ENCODE measurements at places on chromosomes 6 and 20. TPM values are rescaled to one million over a fixed set of nuclear protein-coding genes. Genes with fewer than 3 reads are reported as not detected.

WRNIP1 gene
- 47.5 TPM for total RNA-seq

DEFB124 gene
- not detected for total RNA-seq

TRAM2 gene
- total RNA-seq: 2.1 TPM

PDE7B gene
- 10.7 TPM for total RNA-seq

DAAM2 gene
- total RNA-seq: not detected

PTK6 gene
- total RNA-seq: 0.16 TPM

MUC21 gene
- not detected for total RNA-seq

OPRM1 gene
- not detected for total RNA-seq

SYCP2 gene
- 4.8 TPM for total RNA-seq

TLDC2 gene
- total RNA-seq: not detected

LTA gene
- 1,021 TPM for total RNA-seq

CALHM6 gene
- 29.2 TPM for total RNA-seq

GRCh38 chr20:17369506-17369905, 142.7 kb downstream of the PCSK2 start:
- H3K4me1 ChIP-seq: no peaks in the 10 kb centered on the region
- no peak for DNase-seq
- H3K4me3 ChIP-seq: no peak overlapping the region
- H3K27ac ChIP-seq: no peak overlapping the region
- H3K27me3 ChIP-seq: no peaks in the 10 kb centered on the region

GRCh38 chr6:85460154-85460920, 10.5 kb downstream of the NT5E start:
- H3K4me3 ChIP-seq: no peak overlapping the region
- no peaks in the 10 kb centered on the region for H3K27me3 ChIP-seq
- peak overlapping the region; percentile 89 for H3K27ac ChIP-seq
- peaks cover 98% of the 10 kb centered on the region for H3K4me1 ChIP-seq

DNA sequence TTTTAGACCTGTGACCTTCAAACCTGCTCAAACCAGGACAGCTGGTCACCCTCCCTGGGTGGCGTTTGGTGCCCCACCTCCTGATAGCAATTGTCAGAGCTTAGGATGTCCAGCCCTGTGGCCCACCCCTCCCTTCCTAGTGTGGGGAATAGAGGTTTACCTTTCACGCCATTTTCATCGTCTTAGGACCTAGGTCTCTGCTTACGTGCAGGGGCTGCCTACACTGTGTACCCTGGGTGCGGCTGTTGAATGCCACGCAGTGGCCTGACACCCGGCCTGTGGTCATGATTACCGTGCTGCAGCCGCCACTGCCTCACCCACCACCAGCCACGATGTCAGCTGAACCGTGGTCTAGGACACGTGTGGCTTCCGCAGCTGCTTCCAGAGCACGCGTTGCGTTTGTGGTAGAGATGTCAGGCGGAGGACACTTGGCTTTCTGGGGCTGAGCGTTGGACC, 157.3 kb downstream of the DTNBP1 start:
- no peaks in the 10 kb centered on the region for H3K27me3 ChIP-seq
- no peak overlapping the region for H3K27ac ChIP-seq
- no peak for DNase-seq
- H3K36me3 ChIP-seq: peaks cover 50% of the 10 kb centered on the region
- H3K4me1 ChIP-seq: peaks cover 5% of the 10 kb centered on the region

DNA sequence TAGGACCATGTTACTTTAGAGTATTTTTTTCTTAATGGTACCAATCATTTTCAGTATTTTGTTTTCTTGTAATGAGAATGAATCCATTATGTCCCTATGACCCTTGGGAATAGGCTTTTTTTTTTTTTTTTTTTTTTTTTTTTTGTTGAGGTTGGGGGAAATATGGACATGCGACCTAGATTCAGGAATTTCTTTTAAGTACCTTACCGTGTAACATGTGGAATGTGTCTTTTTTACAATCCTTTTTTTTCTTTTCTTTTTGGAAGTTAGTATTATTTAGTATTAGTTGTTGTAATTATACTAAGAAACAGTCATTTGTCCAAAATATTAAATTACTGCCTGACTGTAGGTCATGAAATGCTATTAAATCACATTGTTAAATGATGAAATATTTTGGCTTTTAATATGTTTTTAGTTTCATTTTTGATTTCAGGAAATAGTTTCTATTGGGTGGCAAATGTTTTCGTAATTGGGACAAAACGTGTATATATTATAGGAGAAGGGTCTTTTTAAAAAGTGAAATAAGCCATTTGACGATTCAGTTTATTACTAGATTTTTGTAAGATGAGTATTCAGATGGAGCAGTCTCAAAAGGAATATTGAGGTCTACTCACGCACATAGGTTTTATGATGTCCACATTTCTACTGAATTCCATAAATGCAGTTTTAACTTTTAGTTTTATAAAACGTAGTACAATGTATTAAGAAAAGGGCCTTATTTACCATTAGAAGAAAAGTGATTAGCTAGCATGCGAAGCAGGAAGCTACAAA, 4.9 kb downstream of the ARID1B start:
- peaks cover 53% of the 10 kb centered on the region for H3K4me1 ChIP-seq
- H3K27me3 ChIP-seq: no peaks in the 10 kb centered on the region
- H3K27ac ChIP-seq: peak overlapping the region; percentile 56
- H3K4me3 ChIP-seq: peak overlapping the region; percentile 84

DNA sequence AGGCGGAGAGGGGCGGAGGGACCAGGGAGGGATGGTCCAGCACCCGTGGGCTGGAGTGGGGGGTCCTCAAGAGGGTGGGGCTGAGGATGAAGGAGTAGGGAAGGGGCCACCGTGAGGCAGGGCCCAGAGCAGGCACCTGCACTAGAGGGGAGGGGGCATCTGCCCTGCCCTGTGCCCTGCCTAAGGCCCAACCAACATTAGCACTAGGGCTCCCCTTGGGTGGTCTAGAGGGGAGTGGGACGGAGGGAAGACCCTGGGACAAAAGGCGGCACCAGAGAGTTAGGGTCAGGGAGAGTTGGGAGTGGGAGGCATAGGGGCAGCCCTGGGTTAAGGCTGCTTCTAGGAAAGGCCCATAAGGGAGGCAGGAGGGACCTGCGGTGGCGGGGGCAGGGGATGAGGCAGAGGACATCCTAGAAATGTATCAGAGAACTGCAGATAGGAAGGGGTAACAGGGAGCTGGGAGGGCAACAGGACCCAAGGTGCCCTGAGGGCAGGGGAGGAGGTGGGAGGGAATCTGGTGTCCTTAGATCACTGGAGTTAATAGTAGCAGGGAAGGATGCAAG, 24.5 kb downstream of the HLA-F start:
- peaks cover 14% of the 10 kb centered on the region for H3K36me3 ChIP-seq
- no peak for DNase-seq
- peak overlapping the region; percentile 100 for H3K4me3 ChIP-seq
- no peak overlapping the region for H3K27ac ChIP-seq

DNA sequence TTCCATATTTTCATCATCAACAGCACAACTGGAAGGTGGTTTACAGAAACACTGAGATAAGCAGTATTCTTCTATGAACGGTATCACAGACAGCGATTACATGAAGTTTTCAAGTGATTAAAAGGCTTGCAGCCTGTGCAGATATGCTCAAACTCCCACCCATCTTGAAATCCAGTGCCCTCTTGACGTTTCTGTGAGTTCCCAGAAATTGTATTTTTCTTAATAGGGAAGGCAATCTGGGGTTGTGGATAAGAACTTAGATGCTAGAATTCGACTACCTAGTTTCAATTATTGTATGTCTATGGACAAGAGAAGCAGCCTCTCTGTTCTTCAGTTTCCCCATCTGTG, 290.3 kb downstream of the ZNF217 start:
- H3K36me3 ChIP-seq: no peaks in the 10 kb centered on the region
- no peak overlapping the region for H3K27ac ChIP-seq
- no peaks in the 10 kb centered on the region for H3K4me1 ChIP-seq
- H3K27me3 ChIP-seq: no peaks in the 10 kb centered on the region
- DNase-seq: no peak
- no peak overlapping the region for H3K4me3 ChIP-seq

GRCh38 chr6:14066782-14067406, 50.7 kb upstream of the CD83 start:
- H3K27me3 ChIP-seq: peaks cover 11% of the 10 kb centered on the region
- DNase-seq: no peak
- peak overlapping the region; percentile 32 for H3K4me3 ChIP-seq

GRCh38 chr20:37565134-37565811, 37.6 kb upstream of the BLCAP start:
- no peaks in the 10 kb centered on the region for H3K4me1 ChIP-seq
- H3K4me3 ChIP-seq: no peak overlapping the region
- no peaks in the 10 kb centered on the region for H3K36me3 ChIP-seq
- peaks cover 36% of the 10 kb centered on the region for H3K27me3 ChIP-seq
- no peak for DNase-seq

DNA sequence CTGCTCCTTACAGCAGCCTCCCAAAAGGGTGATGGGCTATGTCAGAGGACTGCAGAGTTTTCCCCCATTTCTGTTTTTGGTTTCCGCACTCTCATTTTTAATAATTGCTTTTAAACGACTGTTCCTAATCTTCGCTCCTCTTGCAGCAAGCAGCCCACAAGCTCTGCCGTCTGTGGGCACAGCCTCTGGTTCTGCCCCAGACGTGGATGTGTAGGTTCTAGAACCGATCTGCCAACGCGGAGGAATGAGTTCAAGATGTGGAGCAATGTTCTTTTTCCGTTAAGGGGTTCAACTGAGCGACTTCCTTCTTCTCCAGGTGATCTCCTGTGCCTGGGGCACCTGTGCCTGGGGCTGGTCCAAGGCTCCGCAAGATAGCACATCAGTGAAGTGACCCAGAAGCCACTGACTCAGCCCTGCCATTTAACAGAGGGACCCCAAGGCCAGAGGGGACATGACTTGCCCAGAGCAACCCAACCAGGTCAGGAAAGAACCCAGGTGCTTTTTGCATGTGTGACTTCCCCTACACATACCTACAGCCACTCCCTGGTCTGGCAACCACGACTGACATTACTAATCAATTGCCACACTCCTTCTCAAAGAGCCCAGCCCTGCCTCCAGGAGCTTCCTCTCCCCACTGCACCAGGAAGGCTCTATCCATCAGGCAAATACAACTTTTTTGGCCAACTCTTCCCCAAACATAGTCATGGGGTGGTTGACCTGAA, 22.7 kb downstream of the PMEPA1 start:
- H3K4me1 ChIP-seq: no peaks in the 10 kb centered on the region
- no peak for DNase-seq
- H3K27me3 ChIP-seq: peaks cover 6% of the 10 kb centered on the region
- H3K27ac ChIP-seq: no peak overlapping the region
- no peak overlapping the region for H3K4me3 ChIP-seq

- H3K27ac ChIP-seq: peak overlapping the region; percentile 70
- peak overlapping the region; percentile 52 for H3K4me3 ChIP-seq
- DNase-seq: no peak
- no peaks in the 10 kb centered on the region for H3K27me3 ChIP-seq
Measured at GRCh38 chr20:53599044-53599362, 5.4 kb upstream of the ZNF217 start.

DNA sequence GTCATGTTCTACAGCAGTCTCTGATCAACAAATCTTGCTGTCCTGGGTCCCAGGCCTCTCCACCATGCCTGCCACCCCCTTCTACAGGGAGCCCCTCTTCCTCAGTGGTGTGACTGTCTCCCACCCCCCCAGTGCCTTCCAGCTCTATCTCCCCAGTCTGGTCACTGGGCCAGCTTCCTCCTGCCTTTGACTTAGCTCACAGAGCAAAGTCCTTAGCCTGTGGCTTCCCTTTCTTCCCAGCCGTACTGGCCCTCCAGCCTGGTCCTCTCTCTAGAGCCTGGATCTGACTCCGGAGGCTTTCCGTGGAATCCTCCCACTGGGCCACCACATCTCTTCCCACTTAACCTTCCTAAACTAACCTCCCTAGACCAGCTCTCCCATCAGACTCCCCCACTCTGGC, 17.0 kb downstream of the MAPK13 start:
- H3K27ac ChIP-seq: no peak overlapping the region
- H3K4me3 ChIP-seq: no peak overlapping the region
- H3K27me3 ChIP-seq: no peaks in the 10 kb centered on the region
- H3K4me1 ChIP-seq: peaks cover 22% of the 10 kb centered on the region
- DNase-seq: no peak

- no peak for DNase-seq
- no peaks in the 10 kb centered on the region for H3K36me3 ChIP-seq
- no peaks in the 10 kb centered on the region for H3K4me1 ChIP-seq
- H3K27me3 ChIP-seq: no peaks in the 10 kb centered on the region
- no peak overlapping the region for H3K4me3 ChIP-seq
- H3K27ac ChIP-seq: no peak overlapping the region
Measured at GRCh38 chr6:142121342-142121741, 11.4 kb upstream of the GJE1 start.

GRCh38 chr6:105907991-105908390, 178.1 kb upstream of the PRDM1 start:
- DNase-seq: no peak
- peaks cover 5% of the 10 kb centered on the region for H3K4me1 ChIP-seq
- H3K27ac ChIP-seq: no peak overlapping the region
- no peak overlapping the region for H3K4me3 ChIP-seq

DNA sequence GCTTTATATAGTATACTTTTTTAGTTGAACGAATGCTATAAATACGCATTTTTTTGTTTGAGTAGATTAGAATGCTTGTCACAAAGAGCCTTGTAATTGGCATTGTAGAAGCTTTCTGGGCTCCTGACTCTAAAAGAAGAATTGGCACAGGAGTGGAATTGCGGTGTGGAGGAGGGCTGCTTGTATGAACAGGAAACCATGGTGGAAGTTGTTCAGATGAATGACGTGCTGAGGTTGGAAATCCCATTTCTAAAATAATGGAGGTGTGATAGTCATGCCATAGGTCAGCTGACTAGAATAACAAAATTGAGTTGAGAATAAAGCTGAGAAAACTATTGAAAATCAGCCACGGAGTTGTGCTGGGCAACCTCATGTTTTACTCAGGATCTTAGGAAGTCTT, 174.9 kb downstream of the QKI start:
- no peak overlapping the region for H3K27ac ChIP-seq
- no peaks in the 10 kb centered on the region for H3K36me3 ChIP-seq
- peaks cover 7% of the 10 kb centered on the region for H3K4me1 ChIP-seq
- no peak overlapping the region for H3K4me3 ChIP-seq
- no peaks in the 10 kb centered on the region for H3K27me3 ChIP-seq

- H3K4me3 ChIP-seq: peak overlapping the region; percentile 89
- peak; percentile 68 for DNase-seq
- H3K4me1 ChIP-seq: peaks cover 26% of the 10 kb centered on the region
- H3K36me3 ChIP-seq: peaks cover 4% of the 10 kb centered on the region
Measured at GRCh38 chr20:63639093-63639975, 12.4 kb upstream of the GMEB2 start.

DNA sequence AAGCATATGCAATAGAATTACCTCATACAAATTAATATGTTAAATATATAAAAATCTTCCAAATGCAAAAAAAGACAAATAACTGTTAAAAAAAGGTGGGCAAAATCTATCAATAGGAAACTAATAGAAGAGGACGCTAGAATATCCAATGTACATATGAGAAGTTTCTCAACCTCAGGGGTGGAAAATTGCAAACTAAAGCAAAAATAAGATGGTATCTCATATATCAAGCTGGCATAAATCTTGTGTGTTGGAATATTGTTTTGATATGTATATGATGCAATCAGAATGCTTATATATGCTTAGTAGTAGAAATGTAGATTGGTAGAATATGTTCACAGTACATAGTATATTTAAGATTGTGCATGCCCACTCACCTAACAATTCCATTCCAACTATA, 395.0 kb upstream of the OPRM1 start:
- no peak overlapping the region for H3K27ac ChIP-seq
- H3K4me3 ChIP-seq: no peak overlapping the region
- no peaks in the 10 kb centered on the region for H3K36me3 ChIP-seq
- no peak for DNase-seq

- H3K4me3 ChIP-seq: no peak overlapping the region
- H3K4me1 ChIP-seq: no peaks in the 10 kb centered on the region
- peaks cover 2% of the 10 kb centered on the region for H3K27me3 ChIP-seq
Measured at GRCh38 chr6:78835817-78836216, 31.5 kb upstream of the IRAK1BP1 start.

GRCh38 chr6:137223370-137224131, 4.4 kb upstream of the IFNGR1 start:
- peak overlapping the region; percentile 56 for H3K27ac ChIP-seq
- DNase-seq: no peak
- H3K4me1 ChIP-seq: peaks cover 57% of the 10 kb centered on the region
- peak overlapping the region; percentile 12 for H3K4me3 ChIP-seq
- H3K27me3 ChIP-seq: peaks cover 11% of the 10 kb centered on the region

Measured in activated T-helper 1 cell treated with anti-CD3 and anti-CD28 coated beads, Interleukin-12 subunit alpha, Interleukin-12 subunit beta, Interleukin-2, Interleukin-4 antibody, amounts not matched to agents 30 ng/mL and 10 ng/mL and 1 ng/mL, durations not matched to agents 14 hours and 24 hours and 36 hours (primary cell).